ENCODE measurements at places on chromosomes 16 and 17.
A peak's percentile ranks its signal among the peaks of the same experiment; 100 is the strongest.

GRCh38 chr16:24801761-24802302, 43.9 kb upstream of the SLC5A11 start:
- no peak for DNase-seq

GRCh38 chr16:88415713-88416323, 33.1 kb downstream of the ZNF469 start:
- DNase-seq: no peak

DNA sequence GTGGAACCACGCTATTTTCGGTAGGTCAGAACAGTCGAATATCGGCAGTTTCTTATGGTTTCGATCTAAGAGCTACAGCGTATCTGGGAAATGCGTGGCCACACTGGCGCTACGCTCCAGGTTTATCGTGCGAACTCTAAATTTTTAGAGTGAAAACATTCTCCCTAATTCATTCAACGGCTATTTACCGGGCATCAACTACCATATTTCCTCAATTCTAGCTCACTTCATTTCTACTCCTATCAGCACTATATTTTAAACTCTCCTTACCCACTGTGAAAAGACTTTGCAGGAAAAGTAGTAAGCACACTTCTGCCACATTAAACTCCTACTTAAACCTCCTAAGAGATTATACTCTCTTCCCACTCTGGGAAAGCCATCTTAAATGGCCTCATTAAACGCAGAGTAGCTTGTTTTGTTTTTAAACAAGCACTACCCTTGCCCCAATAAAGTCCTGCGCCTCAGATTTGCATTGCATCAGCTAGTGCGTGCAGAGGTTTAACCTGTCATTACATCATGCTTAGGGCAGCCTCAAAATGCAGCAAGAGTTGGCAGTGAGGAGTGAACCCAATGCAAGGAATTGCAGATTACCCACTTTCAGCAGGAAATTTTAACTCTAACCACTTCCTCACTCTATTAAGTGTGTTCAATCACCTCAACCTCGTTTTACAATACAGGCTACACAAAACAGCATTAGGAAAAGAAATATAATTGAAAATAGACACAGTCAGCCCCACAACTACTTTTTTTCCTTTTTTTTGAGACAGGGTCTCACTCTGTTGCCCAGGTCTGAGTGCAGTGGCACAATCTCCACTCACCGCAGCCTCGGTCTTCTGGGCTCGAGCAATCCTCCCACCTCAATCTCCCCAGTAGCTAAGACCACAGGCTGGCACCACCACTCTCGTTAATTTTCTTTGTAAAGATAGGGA, 18.8 kb downstream of the SIAH1 start:
- peak; percentile 70 for DNase-seq

DNA sequence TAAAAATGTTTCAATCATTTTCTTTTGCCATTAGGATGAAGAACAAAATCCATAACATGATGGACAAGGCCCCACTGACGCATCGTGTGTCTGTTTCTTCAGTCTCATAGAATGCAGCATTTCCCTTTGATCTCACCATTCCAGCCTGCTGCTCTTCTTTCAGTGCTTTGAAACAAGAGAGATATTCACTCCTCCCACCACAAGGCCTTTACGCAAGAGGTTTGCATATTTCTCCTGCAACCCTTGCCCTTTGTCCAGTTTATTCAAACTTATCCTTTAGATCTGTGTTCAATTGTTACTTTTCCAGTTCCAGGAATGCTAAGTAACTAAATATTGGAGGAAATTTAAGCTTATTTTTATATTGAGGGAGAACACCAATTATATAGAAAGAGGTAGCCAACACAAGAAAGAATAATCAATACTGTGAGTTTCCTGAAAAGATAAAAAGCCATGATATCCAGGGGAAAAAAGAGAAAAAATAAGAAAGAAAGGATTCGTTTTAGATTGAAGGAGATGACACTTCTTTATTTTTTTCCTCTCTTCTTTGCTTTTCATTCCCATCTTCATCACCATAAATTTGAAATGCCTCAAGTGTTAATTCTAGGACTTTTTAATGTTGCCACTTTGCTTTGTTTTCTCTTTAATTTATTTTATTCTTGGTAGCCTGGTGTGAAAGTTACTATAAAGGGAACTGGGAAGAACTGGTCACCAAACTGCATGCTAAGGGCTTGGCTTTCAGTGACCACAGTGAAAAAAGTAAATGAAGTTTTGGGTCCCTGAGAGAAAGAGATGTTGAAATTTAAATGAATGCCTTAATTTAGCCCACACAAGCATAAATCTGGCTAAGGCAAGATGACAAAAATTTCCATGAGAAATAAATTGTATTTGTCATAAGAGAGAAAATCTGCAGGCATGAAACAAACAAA, 102.1 kb downstream of the KIF2B start:
- no peak for DNase-seq

- no peak for DNase-seq
These were observed 2.6 kb downstream of the APRT start for GRCh38 chr16:88809068-88809675.

DNA sequence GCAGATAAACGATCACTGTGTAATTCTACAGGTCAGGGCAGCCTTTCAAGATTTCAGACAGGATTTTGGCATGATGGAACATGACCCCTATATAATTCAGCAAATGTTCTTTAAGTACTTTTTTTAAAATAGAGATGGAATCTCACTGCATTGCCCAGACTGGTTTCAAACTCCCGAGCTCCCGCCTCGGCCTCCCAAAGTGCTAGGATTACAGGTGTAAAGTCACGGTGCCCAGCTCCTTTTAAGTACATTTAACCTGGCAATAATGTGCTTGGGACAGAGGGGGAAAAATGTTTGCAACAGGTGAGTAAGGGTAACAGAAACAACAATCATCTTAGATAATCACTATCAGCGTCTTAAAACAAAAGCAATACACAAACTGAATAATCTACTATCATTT, 66.5 kb upstream of the PSMD7 start:
- no peak for DNase-seq

DNA sequence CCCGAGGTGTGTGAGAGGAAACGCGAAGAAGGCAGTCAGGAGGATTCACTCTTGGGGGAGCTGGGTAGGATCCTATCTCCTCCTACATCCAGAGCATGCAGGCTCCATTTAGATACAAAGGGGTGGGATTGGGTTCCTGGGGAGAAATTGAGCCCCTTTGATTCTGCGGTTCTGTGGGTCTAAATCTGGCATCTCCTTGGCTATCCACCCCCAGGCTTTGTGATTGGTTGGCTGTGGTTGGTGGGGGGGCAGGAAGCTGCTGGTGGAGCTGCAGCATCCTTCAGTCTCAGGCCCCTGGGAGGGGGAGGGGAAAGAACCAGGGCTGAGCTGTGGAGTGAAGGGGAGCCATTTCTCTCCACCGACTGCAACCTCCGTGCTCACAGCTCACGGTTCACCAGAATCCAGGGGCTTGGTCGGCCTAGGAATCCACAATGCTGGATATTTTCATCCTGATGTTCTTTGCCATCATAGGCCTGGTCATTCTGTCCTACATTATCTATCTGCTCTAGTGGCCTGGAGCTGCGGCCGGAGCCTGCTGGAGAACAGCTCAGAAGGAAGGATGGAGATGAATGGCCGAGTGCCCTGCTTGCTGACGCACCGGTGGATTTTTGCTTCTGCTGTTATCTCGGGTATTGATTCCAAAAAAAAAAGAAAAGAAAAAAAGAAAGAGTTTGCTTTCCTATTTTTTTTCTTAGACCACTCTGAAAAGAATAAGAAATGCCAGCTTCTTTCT, at the start of gene LASP1NB:
Gene LASP1NB, plus strand, starts transcription at position 352 of the 733 bp plus-strand sequence.
- DNase-seq: no peak

GRCh38 chr17:32901743-32902142, 24.8 kb upstream of the MYO1D start:
- no peak for DNase-seq

DNA sequence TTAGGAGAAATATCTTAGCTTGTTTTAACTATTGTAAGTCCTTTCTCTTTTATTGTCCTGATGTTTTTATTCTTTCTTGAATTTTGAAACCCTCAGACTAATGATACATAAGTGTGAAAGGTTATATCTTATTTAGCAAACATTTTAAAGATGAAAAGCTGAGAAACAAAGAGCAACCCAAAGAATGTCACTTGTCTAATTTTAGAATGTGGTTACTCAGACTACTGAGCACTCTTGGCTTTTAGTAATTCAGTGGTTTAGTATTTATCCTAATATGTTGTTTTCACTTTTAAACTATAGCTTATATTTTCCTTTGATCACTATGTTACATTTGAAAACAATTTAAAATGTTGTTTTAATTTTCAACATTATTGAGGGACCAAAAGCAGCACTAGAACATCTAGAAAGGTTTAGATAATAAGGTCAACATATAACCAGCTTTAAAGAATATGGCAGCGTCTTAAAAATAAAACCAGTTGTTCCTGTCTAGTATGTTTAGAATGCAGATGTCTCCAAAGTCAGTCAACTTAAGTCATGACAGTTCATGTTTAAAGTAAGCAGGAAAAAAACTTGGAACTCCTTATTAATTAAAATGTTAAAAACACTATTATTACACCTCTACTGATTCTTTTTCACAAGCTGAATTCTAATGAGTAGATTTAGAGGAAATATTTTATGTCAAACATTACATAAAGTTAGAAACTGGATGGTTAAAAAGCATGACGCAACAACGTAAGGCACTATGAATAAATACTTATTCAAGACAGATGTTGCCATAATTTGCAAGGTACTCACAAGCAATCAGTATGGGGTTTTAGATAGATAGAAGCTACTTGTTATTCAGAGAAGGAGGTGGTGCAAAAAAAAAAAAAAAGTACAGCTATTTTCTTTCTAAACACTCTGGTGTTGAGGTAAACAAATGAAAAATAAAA, 2.4 kb downstream of the MBTD1 start:
- DNase-seq: no peak

DNA sequence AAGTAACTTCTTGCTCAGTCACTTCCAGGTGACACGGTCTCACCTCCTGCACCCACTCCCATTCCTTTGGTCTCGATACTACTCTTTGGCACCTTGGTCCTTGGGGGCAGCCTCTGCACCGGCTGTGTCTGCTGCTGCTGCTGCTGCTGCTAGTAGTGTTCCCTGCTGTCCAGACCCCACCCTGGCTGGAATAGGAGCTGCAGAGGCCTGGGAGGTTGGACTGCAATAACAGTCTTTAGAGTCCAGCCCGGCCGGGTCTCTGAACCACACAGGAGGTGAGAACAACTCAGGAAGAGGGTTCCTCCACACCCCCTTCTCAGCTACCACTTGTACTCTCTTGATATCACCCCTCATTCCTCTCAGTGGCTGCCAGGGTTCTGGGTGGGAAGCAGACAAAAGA, 231.1 kb upstream of the NLRP1 start:
- DNase-seq: no peak

DNA sequence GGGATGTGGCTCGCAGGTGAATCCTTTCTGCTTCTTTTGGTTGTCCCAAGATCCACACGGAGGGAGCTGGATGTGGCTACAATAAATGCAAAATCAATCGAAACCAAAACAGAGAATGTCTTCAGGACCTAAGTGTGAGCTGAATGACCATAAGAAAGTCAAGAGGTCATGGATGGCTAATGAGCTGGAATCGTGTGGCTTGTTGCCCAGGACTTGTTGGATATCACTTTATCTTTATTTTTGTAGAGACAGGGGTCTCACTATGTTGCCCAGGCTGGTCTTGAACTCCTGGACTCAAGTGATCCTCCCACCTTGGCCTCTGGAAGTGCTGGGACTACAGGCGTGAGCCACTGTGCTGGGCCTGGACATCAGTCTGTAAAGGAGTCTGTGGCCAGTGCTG, 326.8 kb upstream of the N4BP1 start:
- no peak for DNase-seq

DNA sequence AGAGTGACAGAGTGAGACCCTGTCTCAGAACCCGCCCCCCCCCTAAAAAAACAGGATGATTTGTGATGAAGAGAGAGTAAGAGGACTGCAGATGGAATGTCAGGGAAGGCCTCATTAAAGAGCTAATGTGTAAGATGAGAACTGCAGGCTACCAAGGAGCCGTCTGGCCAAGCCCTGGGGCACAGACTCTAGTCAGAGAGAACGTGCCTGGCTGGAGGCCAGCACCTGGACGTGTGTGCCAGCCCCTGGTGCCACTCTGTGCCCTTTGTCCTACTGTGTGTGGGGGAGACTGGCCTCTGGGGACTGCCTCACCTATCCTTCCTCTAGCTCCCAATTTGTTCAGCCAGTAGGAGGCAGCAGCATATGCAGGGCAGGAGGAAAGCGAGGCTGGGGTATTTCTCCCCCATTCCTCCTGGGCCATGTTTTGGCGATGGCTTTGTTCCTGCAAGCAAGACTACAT, 37.1 kb downstream of the KNOP1 start:
- DNase-seq: no peak

DNA sequence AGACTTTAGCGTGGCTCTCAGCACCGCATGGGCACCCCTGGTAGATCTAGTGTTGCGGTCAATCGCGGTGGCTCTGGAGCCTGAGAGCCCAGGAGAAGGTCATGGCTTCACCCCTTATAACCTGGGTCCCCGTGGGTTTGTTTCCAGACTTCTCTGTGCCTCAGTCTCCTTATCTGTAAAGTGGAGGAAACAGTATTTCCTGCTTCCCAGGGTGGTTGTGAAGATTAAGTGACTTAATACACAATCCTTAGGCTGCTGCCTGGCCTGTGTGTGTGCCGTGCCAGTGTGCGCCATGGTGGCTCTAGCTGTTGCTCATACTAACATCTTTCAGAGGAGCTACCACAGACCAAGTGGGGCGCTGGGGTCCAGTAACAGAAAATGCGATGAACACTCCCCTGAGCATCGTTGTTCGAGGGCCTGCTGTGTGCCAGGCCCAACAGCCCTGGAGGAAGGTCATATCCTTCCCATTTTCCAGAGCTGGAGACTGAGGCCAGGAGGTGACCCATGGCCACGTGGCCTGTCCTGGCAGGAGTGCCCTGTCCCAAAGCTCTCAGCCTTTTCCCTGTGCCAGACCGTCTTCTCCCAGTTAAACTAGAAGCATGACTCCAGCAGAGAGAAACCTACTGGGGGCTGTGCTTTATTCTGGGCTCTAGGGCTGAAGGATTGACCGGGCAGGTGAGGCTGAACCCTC, 70.1 kb downstream of the CMIP start:
- no peak for DNase-seq

GRCh38 chr16:68728523-68728922, 8.6 kb upstream of the CDH1 start:
- no peak for DNase-seq

GRCh38 chr17:42679492-42680330, 1.9 kb downstream of the CCR10 start:
- peak; percentile 90 for DNase-seq

DNA sequence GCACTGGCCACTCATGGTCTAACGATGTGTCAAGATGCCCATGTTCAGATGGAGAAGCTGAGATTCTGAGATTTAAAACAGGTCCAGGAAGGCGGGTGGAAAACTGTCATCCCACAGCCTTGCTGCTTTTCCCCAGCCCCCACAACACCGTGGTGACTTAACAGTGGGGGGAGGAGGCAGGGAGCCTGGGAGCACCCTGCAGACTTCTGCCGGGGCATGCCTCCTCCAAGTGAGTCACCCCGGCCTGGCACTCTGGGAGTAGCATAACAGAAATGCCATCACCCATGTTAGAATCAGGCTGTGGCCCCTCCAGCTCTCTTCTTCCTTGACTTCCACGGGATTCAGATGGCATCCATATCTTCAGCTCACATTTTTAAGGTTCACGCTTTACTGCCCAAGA, 164.8 kb downstream of the CBLN1 start:
- DNase-seq: no peak

- DNase-seq: peak; percentile 50
These were observed 1.9 kb downstream of the TSEN54 start for GRCh38 chr17:75518201-75518600.

GRCh38 chr17:67994817-67995569, 1.3 kb downstream of the C17orf58 start:
- no peak for DNase-seq

GRCh38 chr17:4565209-4566141, 5.1 kb upstream of the GGT6 start:
- DNase-seq: peak; percentile 88

- no peak for DNase-seq
These were observed 116.5 kb downstream of the ZNF423 start for GRCh38 chr16:49739381-49739780.

Data from Peyer's patch (tissue), 4 donors.